EH (cell line): ENCODE measurements at places on chromosomes 2 and 18.

DNA sequence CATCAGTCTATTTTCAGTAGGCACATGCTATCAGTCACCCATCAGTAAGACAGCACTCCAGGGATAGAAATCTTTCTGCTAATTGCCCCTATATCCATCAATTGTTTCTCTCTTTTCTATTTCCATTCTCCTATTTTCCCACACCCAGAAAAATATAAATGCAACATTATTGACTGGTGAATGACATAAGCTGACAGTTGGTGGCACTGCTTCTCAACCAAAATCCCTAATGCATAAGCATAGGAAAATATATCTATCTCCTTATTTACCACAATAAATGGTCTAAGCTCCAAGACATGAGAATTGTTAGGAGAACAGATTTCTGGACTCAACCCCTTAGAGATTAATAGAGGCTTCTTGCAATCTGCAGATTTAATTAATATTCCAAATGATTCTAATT is 64.0 kb upstream of the REG3A start:
- DNase-seq, result no peak

- no peak for DNase-seq
Observed at GRCh38 chr2:102236132-102236531, 49.3 kb downstream of the IL1RL2 start.

DNA sequence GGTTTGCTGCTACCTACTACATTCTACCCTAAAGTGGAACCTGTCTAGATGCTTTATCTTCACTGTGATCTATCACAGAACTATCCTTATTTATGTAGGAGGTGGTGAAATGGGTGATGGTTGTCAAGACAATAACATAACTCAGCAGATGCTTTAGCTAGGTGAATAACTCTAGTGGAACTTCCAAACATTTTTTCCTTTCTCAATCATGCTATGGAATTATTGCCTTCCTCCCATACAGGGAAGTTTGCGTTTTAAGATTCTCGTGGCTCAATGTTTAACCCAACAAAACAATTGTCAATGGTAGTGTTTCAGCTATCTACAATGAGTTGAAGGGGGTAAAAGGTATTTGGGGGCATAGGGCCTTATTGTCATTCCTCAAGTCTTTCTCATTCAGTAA is 82.6 kb upstream of the GLI2 start:
- DNase-seq, result peak; percentile 78

DNA sequence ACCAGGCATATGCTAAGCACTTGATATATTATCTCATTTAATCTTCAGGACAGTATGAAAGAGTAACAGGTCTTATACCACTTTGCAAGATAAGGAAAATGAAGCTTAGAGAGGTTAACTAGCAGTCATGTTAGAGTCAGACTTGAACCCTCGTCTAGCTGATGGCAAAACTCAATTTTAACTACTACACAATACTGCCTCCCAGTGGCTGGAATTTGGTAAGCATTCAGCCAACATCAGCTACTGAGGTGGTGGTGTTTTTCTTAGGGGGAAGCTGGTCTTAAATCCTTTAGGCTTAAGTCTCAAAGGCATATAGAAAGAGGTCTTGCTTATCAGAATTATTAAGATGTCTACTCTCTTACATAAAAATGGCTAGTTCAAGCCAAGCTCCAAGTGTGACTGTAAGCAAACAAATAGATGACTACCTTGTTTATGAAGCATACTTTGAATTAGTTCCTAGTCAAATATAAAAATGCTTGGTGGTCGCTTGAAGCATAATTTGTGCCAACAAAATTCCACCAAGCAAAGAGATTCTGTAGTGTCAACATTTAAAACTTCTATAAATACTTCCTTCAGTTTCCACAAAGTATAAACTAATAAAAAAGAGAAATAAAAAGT is 325.4 kb upstream of the FIGN start:
- DNase-seq, result peak; percentile 48

GRCh38 chr18:44726059-44726421 is 45.4 kb downstream of the SETBP1 start:
- no peak for DNase-seq
